Ovary (tissue), 10 donors: ENCODE measurements at places on chromosomes 7 and 10. TPM values are rescaled to one million over a fixed set of nuclear protein-coding genes. Genes with fewer than 3 reads are reported as not detected.

Gene NPVF
- total RNA-seq: not detected

Gene HACD1
- total RNA-seq: 11.7 TPM

Gene ST8SIA6
- 2.1 TPM for total RNA-seq

Gene AKR1C3
- total RNA-seq: 26.5 TPM

Gene KLLN
- 0.53 TPM for total RNA-seq

Gene GDF2
- not detected for total RNA-seq

Gene PROSER2
- 2.7 TPM for total RNA-seq

Gene SFTPA2
- 9.1 TPM for total RNA-seq

Gene PLXDC2
- 41.3 TPM for total RNA-seq

Gene ZNF736
- 24.9 TPM for total RNA-seq

Gene HTR5A
- not detected for total RNA-seq

Gene HIPK2
- total RNA-seq: 35.1 TPM

Gene PRLHR
- total RNA-seq: not detected

Gene TNKS2
- total RNA-seq: 47.7 TPM

Gene KLF14
- 0.57 TPM for total RNA-seq

Gene SYT15
- total RNA-seq: 4.7 TPM

Gene AKR1C4
- total RNA-seq: not detected

Gene ANKRD1
- total RNA-seq: not detected

Gene XPNPEP1
- total RNA-seq: 39.6 TPM

Gene ITPRID1
- not detected for total RNA-seq

Gene MRLN
- total RNA-seq: not detected

Gene ADIRF
- 193 TPM for total RNA-seq

Gene ZC3HAV1L
- total RNA-seq: 21.3 TPM

Gene MYH16
- total RNA-seq: not detected

Gene UBE2D1
- 14.1 TPM for total RNA-seq

Gene SORCS1
- total RNA-seq: 1.8 TPM

Gene PGAM2
- not detected for total RNA-seq

Gene IFIT3
- total RNA-seq: 16.9 TPM

Gene EBLN1
- not detected for total RNA-seq

Gene PLXNA4
- total RNA-seq: 28.4 TPM

Gene OPN1SW
- not detected for total RNA-seq

Gene FBXL13
- total RNA-seq: 5.6 TPM

Gene PRKAR2B
- total RNA-seq: 37.7 TPM

Gene MYL10
- total RNA-seq: not detected

Gene HMX2
- total RNA-seq: not detected

Gene SLC18A3
- total RNA-seq: not detected

Gene PPP1R9A
- 14.5 TPM for total RNA-seq

Gene AMPH
- total RNA-seq: 1.5 TPM

Gene SPDYE2
- 0.45 TPM for total RNA-seq

Gene SPOCK2
- 77.7 TPM for total RNA-seq

Gene AKR1C2
- 17.4 TPM for total RNA-seq

Gene KIN
- 12.7 TPM for total RNA-seq

Gene PDK4
- total RNA-seq: 67.8 TPM

Gene GNAT3
- total RNA-seq: not detected

Gene LBX1
- not detected for total RNA-seq

Gene PRXL2A
- total RNA-seq: 54.9 TPM

Gene PTEN
- total RNA-seq: 70.8 TPM

Gene GPR158
- total RNA-seq: 0.28 TPM

Gene PRSS2
- total RNA-seq: 90.0 TPM
